Activated CD4-positive, alpha-beta T cell treated with anti-CD3 and anti-CD28 coated beads, Interleukin-2, amount 50 U/mL, for 48 hours (primary cell): ENCODE measurements at places on chromosomes 1 and 21.
A peak's percentile ranks its signal among the peaks of the same experiment; 100 is the strongest.

DNA sequence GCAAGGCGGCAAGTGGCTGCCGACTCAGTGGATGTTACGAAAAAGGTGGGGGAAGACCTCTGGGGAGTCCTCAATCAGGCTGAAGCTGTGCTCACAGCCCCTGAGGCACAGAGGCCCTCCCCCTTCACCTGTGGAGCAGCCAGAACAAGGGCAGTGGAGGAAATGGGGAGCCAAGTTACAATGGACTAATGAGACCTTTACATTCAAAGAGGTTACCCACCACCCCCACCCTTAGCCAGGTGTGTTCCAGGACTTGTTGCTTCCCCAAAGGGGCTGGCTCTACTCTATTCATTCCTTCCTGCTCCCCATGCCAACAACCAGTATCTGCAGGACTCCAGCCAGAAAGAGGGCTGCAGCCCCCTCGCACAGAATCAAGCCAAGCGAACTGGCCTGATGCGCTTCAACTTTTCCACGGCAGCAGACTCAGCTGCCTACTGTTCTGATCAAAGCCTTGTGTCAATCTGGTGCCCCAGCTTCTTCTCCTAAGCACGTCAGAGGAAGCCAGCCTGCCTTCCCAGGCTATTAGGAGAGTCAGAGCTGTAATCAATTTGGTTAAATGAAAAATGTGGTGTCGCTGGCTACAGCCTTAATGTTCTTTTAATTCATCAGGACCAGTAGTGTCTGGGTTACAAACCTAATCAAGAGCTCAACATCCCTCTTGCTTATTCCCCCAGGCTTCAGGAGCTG is 1.8 kb upstream of the SYT2 start:
- no peak for DNase-seq

DNA sequence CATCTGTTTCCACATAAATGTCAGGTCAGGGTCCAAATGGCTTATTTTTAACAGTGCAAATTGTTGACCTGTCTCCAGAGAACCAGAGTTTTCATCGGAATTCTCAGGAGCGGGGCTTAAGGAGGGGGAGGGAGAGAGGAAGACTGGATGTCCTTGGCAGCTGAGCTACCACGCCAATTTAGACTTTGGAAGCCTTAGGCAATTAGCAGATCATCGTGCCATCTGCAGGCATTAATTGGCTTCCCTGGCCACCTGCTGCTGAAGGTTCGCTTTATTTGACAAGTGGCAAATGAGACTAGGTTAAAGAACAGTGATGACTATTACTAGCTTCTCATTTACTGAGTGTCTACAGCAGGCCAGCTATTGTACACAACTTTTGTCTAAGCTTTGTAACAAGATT is 43.7 kb downstream of the HLX start:
- no peak for DNase-seq

DNA sequence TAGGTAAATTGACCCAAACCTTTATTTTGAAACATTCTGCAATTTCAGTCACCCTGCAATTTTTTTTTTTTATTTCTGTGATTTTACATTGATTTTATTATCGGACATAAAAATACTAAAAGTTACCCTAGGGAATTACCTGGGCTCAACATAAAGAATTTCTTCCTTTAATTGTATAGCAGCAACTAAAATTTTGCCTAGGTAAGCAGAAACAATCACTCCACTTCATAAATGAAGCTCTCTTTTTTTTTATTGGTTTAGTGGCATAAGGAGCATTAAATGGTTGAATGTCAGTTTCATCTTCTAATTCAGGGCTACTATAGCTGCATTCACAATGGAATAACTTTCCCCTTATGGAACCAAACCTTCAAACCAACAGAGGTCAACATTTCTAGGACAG is 15.3 kb upstream of the OR2M4 start:
- DNase-seq, result no peak

GRCh38 chr1:21048462-21048861 is 128.2 kb downstream of the EIF4G3 start:
- no peak for DNase-seq

DNA sequence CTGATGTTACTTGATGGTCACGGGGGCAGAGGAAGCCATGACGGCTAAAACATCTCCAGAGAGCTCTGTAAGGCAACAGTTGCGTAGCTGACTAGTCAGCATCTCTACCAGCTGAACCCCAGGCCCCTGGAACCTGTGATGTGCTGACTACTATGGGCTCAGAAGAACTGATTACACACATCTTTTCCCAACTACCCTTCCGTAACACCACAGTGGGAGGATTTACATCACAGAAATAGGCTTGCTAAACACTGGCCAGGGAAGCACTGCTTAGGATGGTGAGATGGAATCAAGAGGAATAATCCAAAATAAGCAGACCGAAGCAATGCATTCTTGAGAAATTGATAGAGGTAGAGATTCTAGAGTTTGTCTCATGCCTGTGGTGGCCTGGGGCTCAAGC is 122.5 kb downstream of the SMYD2 start:
- no peak for DNase-seq

DNA sequence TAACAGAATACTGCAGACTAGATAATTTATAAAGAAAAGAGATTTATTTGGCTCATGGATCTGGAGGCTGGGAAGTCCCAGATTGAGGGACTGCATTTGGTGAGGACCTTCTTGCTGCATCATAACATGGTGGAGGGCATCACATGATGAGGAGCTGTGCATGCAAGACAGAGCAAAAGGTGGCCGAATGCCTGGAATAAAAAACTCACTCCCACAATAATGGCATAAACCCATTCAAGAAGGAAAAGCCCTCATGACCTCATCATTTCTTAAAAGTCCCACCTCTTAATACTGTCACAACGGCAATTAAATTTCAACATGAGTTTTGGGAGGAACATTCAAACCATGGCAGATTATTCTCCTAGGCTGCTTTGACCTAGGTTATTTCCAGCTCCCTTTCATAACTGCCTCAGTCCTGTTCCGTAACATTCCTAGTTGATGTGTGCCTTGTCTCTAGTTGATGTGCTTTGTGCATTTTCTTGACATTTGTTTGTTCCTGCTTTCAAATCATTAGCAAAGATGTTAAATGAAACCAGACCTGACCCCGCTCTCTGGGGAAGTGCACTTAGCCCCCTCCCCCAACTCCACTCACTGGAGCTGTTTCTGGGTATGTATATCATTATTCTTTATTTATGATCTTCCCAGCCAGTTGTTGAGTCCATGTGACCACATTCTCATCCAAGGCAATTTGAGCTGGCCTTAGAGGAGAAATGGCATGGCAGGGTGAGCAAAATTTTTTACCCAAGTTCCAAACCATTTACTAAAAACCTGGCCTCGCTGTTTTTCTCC is 148.5 kb downstream of the GDAP2 start:
- DNase-seq, result no peak

- no peak for DNase-seq
These were observed 50.8 kb upstream of the PODN start for GRCh38 chr1:53011175-53011574.

DNA sequence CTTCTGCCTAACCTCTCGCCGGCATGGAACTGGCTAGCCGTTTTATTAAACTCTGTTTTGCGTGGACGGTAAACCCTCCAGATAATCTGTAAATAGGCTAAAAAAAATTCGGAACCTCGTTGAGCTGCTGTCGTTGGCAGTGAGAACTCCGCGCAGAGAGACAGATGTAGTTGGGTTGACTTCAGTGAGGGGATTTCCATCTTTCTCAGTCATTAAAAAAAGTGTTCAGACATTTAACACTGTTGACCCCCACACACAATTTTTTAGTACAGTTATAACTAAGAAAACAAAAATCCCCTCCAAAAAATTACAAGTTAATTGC is 464 bp downstream of the PARK7 start:
- DNase-seq, result no peak

GRCh38 chr1:107138166-107138565 is 2.7 kb upstream of the NTNG1 start:
- DNase-seq, result no peak

DNA sequence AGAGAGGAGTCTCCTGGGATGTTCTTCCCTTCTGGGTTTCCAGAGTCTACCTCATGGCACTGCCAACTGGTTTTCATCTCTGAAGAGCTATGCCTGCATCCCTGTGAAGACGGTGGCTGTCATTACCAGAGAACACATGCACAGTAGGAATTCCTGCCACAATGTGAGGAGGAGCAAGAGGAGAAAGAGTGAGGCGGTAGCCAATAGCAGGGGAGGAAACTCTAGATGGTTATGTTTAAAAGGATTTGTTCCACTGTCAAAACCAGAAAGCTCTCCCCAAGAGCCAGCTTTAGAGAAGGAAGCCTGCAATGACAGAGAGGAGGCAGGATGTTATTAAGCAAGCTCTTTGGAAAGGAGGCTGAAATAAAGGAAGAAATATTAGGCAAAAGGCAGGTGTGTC is 12.3 kb downstream of the LMX1A start:
- no peak for DNase-seq

DNA sequence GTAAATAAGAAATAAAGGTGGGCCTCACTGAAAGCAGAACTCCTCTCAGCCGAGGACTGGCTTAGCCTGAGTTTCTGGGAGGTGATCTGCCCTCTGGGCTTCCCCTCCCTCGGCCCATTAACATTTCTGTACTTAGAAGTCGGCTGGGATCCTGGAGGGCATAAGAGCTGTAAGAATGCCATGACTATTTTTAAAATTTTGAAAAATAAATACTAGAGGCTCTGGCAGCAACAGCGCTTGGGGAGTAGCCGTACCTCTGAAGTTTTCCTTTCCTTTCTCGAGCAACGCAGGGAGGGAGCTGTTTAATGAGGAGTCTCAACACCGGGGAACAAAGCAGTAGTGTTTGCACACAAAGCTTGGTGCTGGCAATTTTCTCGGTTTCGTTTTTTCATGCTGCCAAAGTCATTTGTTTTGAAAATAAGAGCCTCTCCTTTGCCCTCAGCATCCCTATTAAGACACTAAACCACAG is 498.7 kb downstream of the SMYD3 start:
- no peak for DNase-seq

DNA sequence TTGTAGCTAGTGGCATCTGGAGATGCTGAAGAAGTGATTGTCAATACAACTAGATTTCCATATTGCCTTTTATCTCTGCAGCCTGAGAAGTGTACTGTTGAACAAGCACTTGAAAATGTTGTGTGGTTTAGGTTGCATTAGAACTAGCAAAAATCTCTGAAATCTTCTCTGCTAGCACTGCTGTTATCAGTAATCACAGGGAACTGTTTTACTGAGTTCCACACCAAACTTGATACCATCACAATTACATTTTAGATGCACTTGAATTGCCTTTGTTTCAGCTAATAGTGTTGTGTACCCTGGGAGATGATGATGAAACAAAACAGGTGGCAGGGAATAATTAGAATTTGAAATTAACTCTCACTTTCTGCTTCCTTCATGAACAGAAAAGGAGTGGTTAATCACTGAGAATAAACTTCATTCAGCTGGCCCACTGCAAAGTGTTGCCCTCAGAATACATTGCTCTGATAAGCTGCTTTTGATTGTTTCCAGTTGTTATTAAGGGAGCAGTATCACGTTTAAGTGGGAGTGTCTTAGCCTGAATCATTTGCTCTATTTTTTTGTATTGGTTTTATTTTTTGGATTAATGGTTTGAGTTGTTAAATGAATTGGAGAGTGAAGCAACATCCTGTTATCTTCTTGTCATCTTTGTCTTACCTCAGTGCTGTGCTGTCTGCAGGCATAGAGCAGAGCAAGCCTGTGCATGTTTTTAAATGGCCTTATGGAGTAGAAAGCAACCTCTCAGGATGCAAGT is 13.0 kb downstream of the FAM20B start:
- no peak for DNase-seq

DNA sequence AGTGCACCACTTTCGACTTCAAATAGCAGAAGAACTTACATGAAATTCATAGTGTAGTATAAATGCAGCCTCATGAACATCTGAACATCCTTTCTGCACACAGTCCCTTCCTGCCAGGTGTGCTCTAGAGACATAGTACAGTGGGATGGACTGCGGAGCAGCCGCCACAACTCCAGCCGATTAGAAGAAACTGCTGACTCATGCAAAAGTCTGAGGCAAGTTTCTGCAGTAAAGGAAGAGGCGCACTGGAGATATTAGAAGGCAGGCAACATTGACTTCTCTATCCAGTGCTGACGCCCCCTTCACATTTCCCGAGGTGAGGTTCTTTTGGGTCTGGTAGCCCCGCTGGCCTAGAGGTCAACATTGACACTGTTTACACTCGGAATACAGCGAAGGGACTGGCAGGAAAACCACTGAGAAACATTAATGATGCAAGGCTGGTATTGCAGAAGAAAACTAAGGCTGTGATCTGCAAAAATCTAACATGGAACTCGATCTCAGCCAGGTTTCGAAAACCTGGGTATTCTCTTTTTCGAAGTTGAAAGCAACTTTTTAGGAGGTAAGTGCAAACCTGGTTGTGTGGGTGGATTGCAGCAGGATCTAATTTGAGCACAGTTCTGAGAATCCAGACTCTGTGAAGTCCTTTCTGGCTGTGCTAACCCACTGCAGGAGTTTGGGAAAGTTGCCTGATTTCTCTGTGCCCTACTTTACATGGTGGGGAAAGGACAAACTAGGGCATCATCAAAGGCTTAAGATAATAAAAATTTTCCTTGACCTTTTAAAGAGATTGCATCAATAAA is 90.7 kb downstream of the CDC7 start:
- DNase-seq, result no peak

DNA sequence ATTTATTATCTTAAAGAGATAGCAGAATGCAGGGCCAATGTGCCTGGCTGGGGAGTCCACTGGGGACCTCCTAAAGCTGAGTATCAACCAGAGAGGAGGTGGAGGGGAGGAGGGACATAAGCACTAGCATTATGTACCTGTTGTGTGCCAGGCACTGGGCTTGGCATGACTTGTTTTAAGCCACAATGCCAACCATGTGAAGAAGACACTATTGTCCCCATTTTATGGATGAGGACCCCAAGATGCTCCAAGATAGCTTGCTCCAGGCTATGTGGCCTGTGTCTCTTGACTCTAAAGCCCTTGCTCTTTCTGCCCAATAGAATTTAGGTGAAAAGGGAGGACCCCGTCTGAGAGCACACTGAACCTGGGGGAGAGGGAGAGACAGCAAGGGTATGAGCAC is 111.3 kb downstream of the GLIS1 start:
- DNase-seq, result no peak

- DNase-seq, result no peak
These were observed 6.8 kb downstream of the MIER1 start for GRCh38 chr1:66931590-66931989.

- DNase-seq, result peak; percentile 20
These were observed 37.0 kb upstream of the PDE9A start for GRCh38 chr21:42616446-42616845.

DNA sequence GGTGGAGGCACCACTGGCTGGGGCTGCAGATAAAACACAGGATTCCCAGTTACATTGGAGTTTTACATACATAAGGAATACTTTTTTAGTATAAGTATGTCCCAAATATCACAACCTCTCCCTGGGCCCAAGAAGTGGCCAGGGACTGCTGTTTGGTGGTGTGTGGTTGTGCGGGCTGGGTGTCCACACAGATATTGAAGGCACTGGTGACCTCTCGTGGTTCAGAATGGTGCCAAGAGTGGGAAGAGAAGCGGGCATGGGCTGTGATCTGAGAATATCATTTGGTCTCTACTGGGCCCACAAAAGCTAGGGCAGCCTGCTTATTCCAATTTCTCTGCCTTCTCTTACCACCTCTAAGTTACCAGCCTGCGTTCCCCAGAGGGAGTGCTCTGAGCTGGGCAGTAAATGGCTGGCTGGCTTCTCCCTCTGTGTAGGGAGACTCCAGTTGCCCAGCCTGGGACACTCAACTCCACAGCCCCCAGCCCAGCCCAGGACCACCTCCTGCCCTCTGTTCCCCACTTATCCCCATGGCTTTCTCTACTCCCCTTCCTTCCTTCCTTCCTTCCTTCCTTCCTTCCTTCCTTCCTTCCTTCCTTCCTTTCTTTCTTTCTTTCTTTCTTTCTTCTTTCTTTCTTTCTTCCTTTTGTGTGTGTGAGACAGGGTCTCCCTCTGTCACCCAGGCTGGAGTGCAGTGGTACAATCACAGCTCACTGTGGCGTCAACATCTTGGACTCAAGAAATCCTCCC is 42.8 kb upstream of the RD3 start:
- DNase-seq, result no peak

GRCh38 chr1:58720680-58721079 is 20.8 kb upstream of the MYSM1 start:
- DNase-seq, result no peak
